Right atrium auricular region (tissue), 2 donors: ENCODE measurements at places on chromosomes 5 and 9.
A peak's percentile ranks its signal among the peaks of the same experiment; 100 is the strongest.

- H3K27me3 ChIP-seq, result no peaks in the 10 kb centered on the region
- no peak for DNase-seq
- H3K27ac ChIP-seq, result no peak overlapping the region
- H3K4me1 ChIP-seq, result no peaks in the 10 kb centered on the region
- H3K4me3 ChIP-seq, result no peak overlapping the region
- no peaks in the 10 kb centered on the region for H3K36me3 ChIP-seq
These were observed 104.8 kb upstream of the TBC1D2 start for GRCh38 chr9:98360176-98360708.

GRCh38 chr5:141603923-141604717 is 14.7 kb downstream of the DIAPH1 start:
- DNase-seq, result peak; percentile 89
- no peak overlapping the region for H3K4me3 ChIP-seq
- H3K36me3 ChIP-seq, result no peaks in the 10 kb centered on the region
- no peaks in the 10 kb centered on the region for H3K27me3 ChIP-seq

DNA sequence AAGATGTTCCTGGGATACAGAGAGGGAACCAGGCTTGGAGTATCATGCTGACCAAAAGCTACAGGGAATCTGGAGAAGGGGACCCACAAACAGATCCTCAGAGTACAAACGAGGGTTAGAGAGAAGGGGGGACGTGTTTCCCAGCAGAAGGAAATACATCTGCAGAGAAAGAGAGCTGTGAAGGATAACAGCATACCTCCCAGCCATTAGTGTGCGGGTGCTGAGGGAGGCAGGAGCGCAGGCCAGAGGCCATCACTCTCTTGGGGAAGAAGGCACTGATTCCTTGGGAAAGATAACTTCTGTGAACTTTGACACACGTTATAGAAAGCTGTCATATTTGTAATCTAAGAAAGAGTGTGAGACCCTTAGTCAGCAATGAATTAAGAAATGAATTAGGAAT is 96.9 kb downstream of the KCNN2 start:
- no peaks in the 10 kb centered on the region for H3K4me1 ChIP-seq
- H3K27ac ChIP-seq, result no peak overlapping the region
- H3K4me3 ChIP-seq, result no peak overlapping the region
- no peaks in the 10 kb centered on the region for H3K36me3 ChIP-seq

DNA sequence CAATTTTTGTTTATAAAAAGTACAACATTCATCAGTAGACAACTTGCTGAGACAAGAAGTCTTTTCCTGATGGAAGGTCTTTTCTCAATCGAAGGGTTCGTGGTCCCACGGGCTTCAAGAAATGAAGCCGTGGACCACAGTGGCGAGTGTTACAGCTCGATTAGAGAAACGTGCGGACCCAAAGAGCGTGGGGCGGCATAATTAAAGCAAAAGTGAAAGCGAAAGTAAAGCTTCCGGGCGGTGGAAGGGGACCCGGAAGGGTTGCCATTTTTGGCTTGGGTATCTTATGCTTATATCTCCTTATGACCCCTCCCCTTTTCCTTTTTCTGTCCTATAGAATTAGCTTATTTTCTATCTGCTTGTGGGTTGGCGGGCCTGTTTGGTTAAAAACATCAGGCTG is 2309.4 kb upstream of the ACO1 start:
- no peak for DNase-seq
- no peak overlapping the region for H3K27ac ChIP-seq
- no peaks in the 10 kb centered on the region for H3K27me3 ChIP-seq
- H3K36me3 ChIP-seq, result no peaks in the 10 kb centered on the region

DNA sequence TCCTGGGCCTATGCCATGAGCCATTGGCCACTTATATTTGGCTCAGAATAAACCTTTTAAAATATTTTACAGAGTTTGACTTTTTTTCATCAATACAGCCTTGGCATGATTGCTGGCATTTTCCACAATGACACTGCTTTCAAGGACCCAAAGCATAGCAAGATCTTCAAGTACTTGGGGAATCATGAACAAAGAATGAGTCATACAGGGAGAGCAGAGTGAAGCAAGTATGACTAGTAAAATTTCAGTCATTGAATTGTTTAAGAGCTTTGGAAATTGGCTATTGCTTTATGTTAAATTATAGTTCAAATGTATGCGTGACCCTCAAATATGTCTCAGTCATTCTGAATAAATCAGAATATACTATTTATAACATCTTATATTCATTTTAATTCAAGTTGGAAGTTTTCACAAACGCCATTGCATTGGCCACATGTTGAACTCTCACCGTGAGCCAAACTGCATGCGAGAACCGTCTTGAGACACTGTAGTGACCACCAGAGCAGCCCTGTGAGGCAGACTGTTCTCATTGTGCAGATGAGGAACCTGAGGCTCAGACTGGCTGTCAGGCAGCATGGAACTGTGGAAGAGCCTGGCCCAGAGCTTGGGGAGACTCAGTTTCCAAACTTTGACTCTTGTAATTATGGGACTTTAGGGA is 52.9 kb downstream of the GDNF start:
- no peaks in the 10 kb centered on the region for H3K27me3 ChIP-seq
- no peak for DNase-seq
- H3K36me3 ChIP-seq, result no peaks in the 10 kb centered on the region
- H3K4me3 ChIP-seq, result no peak overlapping the region
- H3K27ac ChIP-seq, result no peak overlapping the region

GRCh38 chr9:107462691-107463090 is 26.9 kb downstream of the KLF4 start:
- H3K27ac ChIP-seq, result no peak overlapping the region
- no peaks in the 10 kb centered on the region for H3K36me3 ChIP-seq
- no peak overlapping the region for H3K4me3 ChIP-seq
- H3K4me1 ChIP-seq, result peaks cover 13% of the 10 kb centered on the region

GRCh38 chr9:11235061-11235460 is 622.3 kb upstream of the PTPRD start:
- H3K4me3 ChIP-seq, result no peak overlapping the region
- H3K27ac ChIP-seq, result no peak overlapping the region
- H3K27me3 ChIP-seq, result no peaks in the 10 kb centered on the region
- H3K36me3 ChIP-seq, result no peaks in the 10 kb centered on the region
- no peaks in the 10 kb centered on the region for H3K4me1 ChIP-seq
- no peak for DNase-seq

- DNase-seq, result no peak
- no peaks in the 10 kb centered on the region for H3K4me1 ChIP-seq
- no peaks in the 10 kb centered on the region for H3K27me3 ChIP-seq
- no peak overlapping the region for H3K27ac ChIP-seq
These were observed 27.5 kb downstream of the FSD1L start for GRCh38 chr9:105475302-105475701.
